ENCODE measurements at places on chromosomes 4 and X.

DNA sequence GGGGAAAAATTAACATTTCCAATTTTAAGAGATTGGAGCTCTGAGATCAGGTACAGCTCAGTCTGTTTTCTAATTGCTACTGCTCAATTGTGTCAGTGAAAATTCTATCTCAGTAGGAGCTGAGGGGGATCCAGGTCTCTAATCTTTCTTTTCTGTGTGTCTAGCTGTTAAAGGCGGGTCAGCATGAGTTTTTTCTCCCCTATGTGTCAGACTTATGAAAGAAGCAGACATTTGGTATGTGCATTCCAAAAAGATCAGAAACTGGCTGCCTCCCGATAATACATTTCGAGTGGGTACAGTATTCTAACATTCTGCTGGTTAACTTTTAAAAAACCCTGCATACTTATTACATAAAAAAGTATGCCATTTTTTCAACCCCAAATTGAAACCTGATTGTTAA, 72.4 kb downstream of the PCDH7 start:
- no peak for DNase-seq

GRCh38 chr4:26648260-26648659, 64.4 kb downstream of the TBC1D19 start:
- DNase-seq, result no peak

- DNase-seq, result no peak
Observed at GRCh38 chrX:38260231-38260630, 39.6 kb upstream of the SRPX start.

DNA sequence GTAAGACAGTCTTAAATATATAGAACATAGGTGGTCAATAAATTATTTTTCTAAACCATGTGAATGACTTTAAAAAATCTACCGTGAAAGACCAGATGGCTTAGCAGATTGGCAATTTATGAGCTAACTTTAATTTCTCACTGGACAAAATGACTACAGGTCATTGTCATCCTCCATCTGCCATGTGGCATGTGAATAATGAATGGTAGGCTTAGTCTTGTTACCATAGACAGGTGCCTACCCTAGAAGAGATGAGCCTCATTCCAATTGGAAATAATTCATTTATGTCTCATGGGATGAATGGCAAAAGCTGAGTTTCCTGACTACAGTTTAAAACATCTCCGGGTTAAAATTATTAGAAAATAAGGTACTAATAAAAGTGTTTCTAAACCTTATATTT, 1043.3 kb downstream of the FAT4 start:
- DNase-seq, result no peak

GRCh38 chr4:27148211-27148895, 287.7 kb downstream of the STIM2 start:
- no peak for DNase-seq

DNA sequence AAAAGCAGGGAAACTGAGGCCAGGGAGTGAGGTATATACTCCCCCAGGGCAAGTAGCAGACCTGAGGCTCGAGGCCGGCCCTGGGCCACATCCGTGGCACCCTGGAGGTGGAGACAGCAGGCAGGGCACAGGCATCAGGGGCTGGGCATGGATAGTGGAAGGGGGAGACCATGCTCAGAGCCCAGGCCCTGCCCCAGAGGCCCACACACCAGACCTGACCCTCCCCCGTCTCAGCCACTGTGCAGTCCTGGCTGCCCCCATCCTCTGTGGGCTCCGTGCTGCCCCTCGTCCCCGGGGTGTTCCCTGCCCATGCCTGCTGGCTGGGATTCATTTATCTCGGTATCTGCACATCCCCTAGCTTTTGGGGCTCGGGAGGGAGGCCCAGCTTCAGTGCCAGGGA, 103.1 kb upstream of the NKX1-1 start:
- DNase-seq, result no peak

- DNase-seq, result no peak
Observed at GRCh38 chrX:12344954-12345353, 206.7 kb downstream of the FRMPD4 start.

DNA sequence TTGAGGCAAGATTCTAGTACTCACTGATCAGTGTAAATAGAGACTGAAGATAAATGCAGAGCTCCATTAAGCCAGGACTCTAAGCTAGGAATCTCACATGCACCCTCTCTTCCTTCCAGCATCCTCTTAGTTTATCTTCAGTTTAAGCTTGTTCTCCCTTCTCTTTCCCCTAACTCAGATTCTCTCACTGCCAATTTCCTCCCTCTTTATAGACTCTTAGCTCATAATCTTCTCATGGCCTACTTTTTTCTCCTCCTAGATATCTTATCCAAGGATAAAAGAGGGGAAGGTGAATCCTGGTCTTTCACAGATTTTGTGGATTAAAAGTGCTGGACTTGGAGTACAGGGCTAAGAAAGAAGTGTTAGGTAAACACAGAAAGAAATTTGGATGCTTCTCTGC, 108.9 kb upstream of the TENM3 start:
- no peak for DNase-seq

- no peak for DNase-seq
Observed at GRCh38 chr4:100075056-100075455, 115.2 kb downstream of the DDIT4L start.

DNA sequence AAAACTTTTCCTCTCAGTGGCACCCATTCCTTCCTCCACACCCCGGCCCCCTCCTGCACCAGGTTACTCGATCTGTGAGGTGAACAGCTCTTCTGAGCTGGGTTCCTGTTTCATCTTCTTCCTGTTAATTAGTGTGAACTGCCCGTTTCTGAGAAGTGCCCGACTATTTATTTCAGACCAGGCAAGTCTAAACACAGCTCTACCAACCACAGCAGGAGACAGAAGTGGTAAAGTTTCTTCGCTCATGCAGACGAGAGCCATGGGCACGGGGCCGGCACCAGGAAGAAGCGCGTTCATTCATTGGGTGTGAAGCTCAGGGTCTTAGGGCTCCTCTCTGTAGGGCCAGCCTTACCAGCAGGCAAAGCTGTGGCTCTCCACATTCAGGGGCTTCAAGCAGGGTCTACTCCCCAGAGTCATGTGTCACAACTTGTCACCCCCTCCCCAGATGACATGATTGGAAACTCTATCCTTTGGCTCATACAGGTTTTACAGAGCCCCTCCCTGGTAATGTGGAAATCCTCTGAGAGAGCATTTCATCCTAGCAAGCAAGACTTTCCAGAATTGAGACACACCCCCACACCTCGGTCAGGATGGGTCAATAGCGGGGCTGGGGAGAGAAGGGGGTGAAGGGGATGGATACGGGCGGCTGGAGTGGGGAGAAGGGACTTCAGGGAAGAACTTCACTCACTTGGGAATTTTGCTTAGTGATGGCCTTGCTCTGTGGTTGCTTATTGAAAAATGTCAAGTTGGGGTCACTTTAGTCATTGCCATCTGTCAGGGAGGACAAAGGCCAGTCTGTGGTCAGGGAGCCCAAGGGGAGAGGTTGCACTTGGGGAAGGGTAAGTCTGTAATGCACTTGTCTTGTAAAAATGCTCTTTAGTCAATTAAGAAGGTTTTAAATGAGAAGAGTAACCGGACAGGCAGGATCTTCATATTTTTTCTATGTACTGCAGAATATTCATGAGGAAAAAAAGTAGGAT, 121.6 kb upstream of the TRIM2 start:
- no peak for DNase-seq

- DNase-seq, result no peak
Observed at GRCh38 chr4:73698217-73698616, 42.2 kb upstream of the CXCL8 start.

GRCh38 chr4:174739576-174739975, 89.5 kb downstream of the GLRA3 start:
- DNase-seq, result no peak

Data from tibial nerve (tissue), 4 donors.